ENCODE measurements at places on chromosomes 13 and 19. TPM values are rescaled to one million over a fixed set of nuclear protein-coding genes. Genes with fewer than 3 reads are reported as not detected.

Gene ZNF571
- total RNA-seq = 3.8 TPM

GRCh38 chr19:50377051-50377461 is 799 bp downstream of the NR1H2 start:
- no peak for DNase-seq

GRCh38 chr13:23506071-23506806 is 64.0 kb upstream of the TNFRSF19 start:
- DNase-seq = no peak

DNA sequence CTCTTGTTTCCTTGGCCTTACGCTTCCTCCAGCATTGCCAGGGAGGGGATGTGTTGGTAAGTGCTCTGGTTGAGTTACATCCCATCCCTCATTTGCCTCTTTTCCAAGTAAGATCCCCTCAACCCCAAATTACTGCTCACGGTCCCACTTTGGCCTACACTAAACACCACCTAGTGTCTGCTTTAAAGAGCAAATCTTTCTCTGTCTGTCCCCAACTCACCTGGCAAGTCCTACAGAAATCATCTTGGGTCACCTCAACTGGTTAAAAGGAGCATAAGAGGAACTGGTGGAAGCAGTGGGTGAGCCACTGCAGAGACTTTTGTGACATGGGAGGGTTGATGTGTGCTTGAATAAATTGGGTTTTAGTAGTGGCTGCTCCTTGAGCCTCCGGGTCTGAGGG is 55.2 kb upstream of the SERPINE3 start:
- no peak for DNase-seq

Measured in left ventricle myocardium superior (tissue), 1 donor.